NCI-H510A (cell line): ENCODE measurements at places on chromosomes 4 and X.

DNA sequence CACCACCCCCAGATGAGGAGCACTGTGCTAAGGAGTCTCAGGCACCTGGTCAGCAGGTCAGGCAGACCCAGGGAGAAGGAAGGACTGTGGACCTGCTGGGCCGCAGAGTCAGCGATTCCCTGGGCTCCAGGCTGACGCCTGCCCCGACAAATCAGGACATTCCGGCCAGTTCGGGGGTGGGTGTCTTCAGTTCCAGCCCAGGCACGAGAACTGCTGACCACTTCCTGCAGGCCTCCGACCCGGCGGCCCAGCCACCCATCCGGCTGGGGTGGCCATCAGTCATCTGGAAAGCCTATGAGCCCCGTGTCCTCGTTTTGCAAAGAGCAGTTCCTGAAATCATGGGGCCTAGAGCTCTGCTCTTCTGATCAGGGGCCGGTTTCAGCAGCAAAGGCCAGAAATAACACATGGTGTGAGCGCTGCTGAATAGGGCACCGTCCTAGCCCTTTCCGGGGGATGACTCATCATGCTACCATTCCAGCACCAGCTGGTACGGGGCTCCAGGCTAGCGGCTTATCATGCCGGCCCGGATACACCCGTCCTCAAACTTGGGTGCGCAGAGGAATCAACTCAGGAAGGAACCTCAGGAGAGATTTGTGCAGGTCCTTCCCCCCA is 7.8 kb upstream of the SH3TC1 start:
- DNase-seq: no peak

DNA sequence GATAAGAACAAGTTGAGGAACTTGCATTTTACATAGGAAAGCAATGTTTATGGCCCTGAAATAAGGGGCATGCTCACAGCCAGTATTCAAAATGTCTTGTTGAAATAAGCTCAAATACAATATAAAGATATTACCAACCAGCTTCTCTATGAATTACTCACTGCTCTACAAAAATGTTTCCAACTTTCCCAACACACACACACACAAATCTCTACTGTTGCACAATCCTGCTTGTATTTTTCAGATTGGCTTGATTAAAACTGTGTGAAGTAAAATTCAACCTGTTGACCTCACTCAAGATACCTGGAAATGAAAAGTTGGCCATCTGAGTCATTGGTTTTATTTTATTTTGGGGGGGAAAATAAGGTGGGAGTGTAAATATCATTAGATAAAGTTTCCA is 128.6 kb downstream of the CHIC2 start:
- DNase-seq: no peak

DNA sequence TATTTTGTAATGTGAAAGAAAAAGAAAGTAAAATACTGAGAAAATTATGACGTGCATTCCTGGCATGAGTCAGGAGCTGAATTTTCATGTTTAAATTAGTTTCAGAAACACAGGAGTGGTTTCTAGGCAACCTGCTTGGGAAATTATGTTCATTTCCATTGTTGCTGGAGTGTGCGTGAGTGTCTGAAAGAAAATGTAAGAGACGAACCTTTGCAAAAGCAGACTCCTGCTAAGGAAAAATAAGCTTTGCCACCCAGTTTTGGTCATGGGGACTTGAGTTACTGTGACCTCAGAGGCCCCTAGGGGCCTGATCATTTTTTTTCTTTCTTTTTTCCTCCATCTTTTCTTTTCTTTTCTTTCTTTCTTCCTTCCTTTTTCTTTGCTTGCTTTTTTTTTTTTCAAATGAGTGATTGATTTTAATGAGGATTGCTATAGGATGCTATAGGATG is 18.8 kb upstream of the CHRNA9 start:
- no peak for DNase-seq

- DNase-seq: no peak
Observed at GRCh38 chrX:138754861-138755260, 43.3 kb upstream of the FGF13 start.

GRCh38 chr4:6964858-6965257 is 55.2 kb downstream of the TBC1D14 start:
- DNase-seq: no peak

DNA sequence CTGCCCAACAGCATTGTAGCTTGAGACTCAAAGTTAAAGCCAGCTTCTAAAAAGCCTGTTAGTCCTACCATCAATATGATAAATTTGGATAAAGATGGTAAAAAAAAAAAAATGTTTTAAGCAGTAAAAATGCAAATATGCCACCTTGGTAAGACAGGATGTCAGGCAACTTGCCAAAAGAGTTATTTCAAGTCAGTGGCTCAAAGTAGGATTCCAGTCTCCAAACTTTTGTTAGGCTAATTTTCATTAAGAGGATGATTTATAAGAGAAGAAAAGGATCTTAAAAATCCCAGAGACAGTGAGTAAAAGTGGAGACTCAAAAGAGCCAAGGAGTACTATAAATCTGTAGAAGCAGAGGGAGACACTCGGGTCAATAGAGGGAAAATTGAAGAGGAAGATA is 47.5 kb downstream of the GASK1B start:
- DNase-seq: no peak

- no peak for DNase-seq
Observed at GRCh38 chr4:15983610-15984009, 20.6 kb upstream of the FGFBP2 start.

DNA sequence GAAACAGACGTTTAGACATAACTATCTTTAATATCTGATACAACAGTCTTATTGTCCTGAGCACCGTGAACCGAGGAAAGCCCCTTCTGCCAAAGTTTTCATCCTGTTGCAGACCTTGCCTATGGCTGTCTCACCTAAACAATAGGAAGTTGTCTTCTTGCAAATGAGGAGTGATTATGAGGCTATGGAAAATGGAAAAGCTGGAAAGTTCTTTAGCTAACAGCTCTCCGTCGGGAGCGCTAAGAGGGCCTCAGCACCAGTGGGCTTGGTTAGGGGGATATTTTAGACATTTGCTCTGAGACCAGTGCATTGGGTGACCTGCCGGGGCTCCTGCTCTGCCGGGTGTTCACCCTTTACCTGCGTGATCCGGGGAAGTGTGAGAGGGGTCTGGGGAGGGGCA is 28.4 kb downstream of the TMEM131L start:
- no peak for DNase-seq

GRCh38 chr4:185190306-185190856 is 13.4 kb downstream of the CFAP97 start:
- no peak for DNase-seq

DNA sequence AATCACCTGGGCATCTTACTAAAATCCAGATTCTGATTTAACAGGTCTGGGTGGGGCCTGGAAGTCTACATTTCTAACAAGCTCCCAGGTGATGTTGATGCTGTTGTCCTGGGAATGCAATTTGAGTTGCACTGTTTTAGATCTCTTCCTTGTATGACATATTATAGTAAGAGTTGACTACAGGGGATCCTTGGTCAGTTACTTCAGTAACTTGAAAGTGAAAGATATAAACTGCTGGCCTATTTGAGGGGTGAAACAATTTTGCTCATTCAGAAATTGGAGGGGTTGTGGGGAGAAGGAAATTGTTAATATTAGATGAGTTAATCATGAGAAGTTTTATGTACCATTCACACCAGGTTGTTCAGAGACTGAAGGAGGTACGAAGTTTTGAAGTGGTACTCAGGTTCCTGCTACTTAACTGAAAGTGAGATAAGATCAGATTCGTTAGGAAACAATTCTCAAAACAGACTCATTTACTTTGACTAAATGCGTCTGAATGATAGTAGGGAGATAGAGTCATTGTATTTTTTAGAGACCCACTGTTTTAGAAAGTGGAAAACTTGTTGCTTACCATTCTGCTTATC is 12.5 kb downstream of the SH2D1A start:
- no peak for DNase-seq

DNA sequence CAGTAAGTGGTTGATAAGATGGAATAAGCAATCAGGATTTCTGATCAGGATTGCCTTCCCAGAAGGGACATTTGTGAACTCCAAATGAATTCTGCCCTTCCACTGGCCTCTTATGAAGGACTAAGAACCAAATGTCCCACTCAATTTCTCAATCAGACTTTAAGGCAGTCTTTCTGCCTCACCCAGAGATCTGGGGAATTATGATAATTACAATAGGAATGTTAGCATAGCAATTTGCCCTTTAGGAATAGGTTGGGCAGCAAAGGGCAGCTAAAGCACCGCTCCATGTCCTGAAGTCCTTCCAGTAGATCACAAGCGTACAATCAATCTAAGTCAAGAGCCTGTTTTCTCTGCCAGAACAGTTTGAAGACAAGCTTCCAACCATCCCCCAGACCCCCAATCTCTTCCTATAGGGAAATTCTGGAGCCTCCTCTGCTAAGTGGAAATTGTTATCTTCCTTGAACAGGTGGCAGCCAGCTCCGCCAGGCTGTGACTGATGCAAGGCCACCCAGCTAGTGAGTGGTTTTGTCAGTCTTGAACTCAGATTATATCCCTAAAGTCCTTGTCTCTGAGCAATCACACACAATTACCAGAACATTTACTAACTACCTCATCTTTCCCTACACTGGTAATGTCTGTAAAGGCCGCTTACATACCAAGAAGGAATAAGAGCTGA is 18.6 kb downstream of the NKX3-2 start:
- DNase-seq: no peak

DNA sequence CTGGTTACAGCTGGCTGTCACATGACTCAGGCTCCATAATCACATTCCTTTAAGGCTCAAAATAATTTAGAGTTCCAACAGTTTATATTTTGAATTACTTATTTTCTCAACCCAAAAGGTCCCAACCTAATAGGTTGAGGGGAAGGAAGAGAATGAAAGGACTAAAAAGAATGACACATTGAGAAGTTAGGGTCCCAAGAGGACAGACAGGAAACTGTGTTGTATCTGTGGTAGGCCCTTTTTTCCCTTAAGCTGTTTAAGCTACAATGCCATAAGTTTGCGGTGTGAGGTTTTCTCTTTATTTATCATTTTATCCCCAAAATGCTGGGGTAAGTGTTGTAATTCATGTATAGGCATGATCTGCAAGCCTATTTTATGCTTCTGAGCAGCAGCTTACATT is 290.2 kb downstream of the ZNF674 start:
- DNase-seq: no peak

DNA sequence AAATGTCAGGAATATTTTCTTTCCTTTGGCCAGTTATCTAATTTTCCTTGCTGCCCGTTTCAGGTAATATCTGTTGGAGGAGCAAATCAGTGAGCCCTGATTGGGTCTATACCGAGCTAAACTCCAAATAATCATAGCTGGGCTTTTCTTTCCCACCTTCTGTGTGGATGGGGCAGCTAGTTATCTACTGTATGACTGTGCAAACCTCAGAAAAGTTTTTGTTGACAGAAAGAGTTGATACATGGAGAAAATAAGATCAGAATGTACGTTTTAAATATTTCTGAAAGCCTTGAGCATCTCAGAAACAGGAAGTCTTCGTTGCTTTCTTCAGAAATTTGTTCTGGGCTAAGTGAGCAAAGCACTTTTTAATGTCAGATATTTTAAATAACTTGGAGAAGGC is 6.2 kb upstream of the CXCL5 start:
- no peak for DNase-seq

DNA sequence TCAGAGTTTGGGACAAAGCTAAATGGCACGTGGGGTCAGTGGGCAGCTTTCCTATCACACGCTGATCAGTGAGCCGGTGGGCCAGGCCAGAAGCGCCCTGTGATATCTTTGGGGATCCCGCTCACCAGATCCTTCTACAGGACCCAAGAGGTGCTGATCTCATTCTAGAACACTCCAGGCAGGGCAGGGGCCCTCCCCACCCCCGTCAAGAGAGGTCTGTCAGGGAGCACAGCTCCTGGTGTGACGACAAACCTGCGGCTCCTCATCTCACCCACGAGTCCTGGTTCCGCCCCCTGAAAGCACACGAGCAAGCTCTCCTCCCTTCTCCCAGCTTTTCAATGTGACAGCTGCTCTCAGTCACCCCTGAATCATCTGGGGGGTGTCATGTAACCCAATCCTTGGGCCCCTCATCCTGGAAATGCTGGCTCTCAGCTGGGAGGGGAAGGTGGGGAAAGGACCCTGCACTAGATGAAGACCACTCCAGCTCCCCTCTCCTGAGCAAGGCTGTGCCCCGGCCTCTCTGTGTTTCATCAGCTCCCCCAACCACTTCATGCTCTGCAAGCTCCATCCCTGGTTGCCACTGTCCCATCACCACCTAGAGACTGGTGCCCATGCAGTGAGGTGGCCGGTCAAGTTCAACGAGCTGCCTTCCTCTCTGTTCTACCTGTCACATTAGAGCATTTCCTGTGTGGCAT is 4.6 kb downstream of the HCFC1 start:
- DNase-seq: no peak

DNA sequence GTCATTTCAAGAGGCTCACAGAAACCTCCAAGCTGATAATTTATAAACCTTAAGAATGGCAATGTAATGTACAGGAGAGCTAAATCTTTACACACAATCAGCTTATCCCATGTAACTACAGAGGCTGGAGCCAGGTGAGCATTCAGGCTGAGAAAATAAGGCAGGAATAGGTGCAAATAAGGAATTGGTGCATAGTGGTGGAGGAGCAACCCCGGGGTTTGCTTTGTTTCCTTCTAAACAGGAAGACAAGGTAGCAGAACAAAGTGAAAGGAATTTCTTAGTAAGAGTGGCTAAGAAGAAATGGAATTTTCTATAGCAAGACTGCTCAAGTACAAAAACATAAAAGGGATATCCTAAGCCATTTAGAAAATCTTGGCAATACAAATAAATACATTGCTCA is 82.4 kb downstream of the NR3C2 start:
- no peak for DNase-seq

- DNase-seq: no peak
Observed at GRCh38 chrX:153902385-153902784, 2.1 kb upstream of the AVPR2 start.

DNA sequence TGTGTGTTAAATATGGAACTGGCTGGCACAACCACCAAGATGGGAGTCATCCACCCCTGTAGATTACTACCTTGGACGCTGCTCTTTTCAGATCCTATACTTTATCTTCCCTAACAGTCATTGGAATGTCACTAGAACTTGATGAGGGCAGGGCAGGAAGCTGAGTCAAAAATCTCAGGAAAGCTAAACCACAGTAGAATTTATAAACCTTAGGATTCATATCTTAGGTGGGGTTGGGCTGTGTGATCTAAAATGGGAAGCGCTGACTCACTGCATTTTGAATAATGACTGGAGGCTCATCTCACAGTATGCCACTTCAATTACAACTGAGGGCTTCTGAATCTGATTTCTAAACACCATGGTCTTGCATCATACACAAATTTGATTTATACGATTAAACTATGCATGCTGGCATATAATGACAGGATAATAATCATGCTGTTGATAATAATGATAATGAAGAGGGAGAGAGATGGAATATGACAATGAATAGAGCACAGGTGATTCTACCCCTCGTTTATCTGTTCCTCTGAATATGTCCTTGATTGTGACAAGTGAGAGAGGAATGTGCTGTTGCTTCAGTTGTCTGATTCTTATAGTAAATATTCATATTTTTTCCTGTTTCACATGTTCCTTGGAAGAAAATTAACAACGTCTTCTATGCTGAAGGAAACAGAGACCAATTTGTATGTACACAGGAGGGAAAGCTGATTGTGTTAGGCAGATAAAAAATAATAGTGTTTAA is 270.3 kb upstream of the HS3ST1 start:
- DNase-seq: no peak

DNA sequence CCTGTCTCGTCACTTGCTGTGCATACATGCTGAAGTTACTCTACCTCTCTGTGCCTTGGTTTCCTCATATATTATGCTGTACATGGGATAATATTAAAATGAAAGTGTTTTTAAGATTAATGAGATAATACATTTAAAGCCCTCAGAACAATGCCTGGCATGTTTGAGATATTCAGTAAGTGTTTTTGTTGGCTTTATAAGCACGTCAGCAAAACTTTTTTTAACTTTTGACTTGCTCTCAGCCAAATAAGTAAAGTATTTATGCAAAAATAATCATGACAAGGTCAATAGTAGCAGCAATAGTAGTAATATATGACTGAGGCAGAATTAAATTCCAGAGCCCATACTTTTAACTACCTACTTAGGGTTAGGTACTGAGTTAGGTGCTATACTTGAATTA is 29.2 kb downstream of the LIMCH1 start:
- DNase-seq: no peak
